Right lung (tissue), 10 donors: ENCODE measurements at places on chromosomes 1 and 21. TPM values are rescaled to one million over a fixed set of nuclear protein-coding genes. Genes with fewer than 3 reads are reported as not detected.

Gene CD164L2
- 2.4 TPM for polyA plus RNA-seq

Gene PTPN22
- polyA plus RNA-seq = 1.1 TPM

DNA sequence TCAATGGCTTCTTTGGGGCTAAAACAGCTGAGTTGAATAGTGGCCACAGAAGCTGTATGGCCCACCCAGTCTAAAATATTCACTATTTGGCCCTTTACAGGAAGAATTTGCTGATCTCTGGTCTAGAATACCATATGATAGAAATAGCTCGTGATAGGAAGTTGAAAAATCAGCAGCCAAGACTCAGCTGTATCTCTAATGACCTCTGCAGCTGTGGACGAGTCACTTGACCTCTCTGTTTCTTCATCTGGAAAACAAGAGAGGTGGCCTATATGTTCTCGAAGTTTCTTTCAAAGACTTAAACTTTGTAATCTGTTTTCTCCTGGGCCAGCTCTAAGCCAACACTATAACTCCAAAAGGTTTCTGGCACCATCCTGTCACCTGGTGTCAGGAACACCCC, 129.2 kb downstream of the ZBTB18 start:
- DNase-seq = no peak

GRCh38 chr1:104624538-104624937, 874.8 kb downstream of the AMY1C start:
- DNase-seq = no peak

DNA sequence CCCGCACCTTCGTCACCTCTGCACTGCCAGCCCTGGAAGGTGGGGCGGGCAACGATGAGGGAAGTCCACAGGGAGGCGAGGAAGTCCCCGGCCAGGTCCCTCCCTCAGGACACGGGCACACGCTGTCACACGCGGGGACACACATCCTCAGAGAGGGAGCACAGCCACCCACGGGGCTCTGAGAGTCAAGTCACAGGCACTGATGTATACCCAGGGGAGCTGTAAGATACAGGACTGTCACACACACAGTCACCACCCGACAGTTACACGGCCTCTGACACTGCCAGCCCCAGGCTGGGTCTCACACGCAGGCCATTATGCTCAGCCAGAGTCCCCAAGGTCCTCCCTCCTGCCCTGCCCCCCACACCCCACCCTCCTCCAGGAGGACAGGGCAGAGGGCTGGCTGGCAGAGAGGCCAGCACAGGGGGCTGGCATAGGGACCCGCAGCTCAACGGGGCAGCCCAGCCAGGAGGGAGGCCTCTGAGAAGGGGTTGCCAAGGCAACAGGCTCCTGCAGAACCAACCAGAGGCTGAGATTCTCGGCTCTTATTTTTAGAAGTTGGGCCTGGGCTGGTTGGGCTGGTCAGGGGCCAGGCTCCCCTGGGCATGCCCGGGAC, 17.7 kb upstream of the ADGRB2 start:
- DNase-seq = no peak

Gene AMY1C
- polyA plus RNA-seq = 1.6 TPM

DNA sequence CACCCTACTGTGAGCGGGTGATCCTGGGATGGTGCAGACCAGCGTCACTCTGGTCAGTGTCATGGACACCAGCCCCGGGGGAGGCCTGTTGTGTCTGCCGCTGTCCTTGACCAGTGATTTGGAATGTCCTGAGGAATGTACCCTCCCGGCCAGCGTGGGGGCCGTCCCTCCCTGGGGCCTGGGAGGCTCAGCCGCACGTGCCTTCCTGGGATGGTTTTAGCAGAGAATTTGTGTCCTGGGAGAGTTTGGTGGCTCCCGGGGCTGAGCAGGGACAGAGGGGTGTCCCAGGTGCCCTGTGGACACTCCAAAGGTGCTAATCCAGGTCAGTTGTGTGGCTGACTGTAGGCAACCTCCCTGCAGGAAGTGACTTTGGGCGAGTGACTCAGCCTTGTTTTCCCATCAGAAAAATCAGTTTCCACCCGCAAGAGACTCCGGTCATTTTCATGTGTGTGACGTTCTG, 6.2 kb downstream of the ARHGEF16 start:
- DNase-seq = no peak

GRCh38 chr1:63004868-63005267, 220.9 kb downstream of the ATG4C start:
- no peak for DNase-seq

DNA sequence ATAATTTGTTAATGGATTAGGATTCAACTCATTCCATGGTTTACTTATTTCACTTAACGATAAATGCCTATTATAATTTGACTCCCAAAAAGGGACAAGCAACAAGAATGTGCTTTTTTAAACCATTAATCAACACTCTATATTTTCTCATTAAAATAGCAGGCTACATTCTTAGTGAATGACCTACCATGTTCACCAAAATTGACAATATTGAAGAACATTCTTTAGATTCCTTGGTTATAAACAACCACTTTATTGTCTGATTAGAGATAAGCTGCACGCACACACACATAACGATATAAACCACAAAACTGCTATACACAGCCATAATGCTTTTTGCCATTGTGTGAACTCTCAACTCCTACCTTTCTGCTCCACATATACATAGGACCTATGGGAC, 75.4 kb upstream of the LRRC7 start:
- DNase-seq = no peak

- no peak for DNase-seq
Measured at GRCh38 chr1:54591127-54591756, 32.1 kb downstream of the FAM151A start.

Gene TRAF3IP3
- polyA plus RNA-seq = 2.6 TPM

GRCh38 chr1:47554901-47555300, 117.1 kb downstream of the FOXD2 start:
- DNase-seq = no peak

Gene DIO1
- polyA plus RNA-seq = 0.51 TPM

GRCh38 chr1:61585714-61586113, 139.2 kb downstream of the TM2D1 start:
- DNase-seq = no peak

- DNase-seq = no peak
Measured at GRCh38 chr1:20322081-20322824, 31.6 kb downstream of the VWA5B1 start.

Gene DIRAS3
- 3.0 TPM for polyA plus RNA-seq

DNA sequence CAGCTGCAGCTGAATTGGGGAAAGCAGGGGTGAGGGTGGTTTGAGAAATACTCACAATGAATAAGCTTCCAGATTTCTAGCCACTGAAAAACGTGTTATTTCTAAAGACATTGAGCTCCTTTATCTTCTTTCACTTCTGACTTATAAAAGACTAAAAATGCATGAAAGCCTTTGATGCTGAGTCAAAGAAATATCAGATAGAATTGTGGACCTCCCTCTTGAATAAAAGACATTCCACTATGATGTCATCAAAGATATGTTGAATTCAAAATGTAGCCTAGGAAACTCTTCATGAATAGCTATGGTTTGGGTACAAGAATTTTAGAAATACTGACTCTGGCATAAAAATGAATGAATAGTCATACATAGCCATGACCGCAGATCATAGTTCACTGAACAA, 44.7 kb upstream of the COL24A1 start:
- no peak for DNase-seq

DNA sequence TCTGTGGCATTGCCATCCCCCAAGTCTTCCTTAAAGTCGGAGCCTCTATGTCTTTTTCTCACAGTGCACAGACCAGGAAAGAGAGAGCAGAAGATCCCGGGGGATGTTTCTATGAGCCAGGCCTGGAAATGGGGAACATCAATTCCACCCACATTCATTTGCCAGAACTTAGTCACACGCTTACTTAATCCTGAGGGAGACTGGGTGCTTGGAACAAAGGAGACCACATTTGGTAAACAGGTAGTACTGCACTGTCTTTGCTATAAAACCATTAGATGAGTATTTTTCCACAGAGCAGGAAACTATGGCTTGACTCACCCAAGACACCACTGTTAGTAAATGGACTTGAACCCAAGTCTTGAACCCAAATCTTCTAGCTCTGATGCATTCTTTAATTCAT, 60.7 kb upstream of the CTTNBP2NL start:
- DNase-seq = no peak

GRCh38 chr1:112687785-112688496, 13.5 kb downstream of the MOV10 start:
- no peak for DNase-seq

Gene ACBD3
- 53.1 TPM for polyA plus RNA-seq

DNA sequence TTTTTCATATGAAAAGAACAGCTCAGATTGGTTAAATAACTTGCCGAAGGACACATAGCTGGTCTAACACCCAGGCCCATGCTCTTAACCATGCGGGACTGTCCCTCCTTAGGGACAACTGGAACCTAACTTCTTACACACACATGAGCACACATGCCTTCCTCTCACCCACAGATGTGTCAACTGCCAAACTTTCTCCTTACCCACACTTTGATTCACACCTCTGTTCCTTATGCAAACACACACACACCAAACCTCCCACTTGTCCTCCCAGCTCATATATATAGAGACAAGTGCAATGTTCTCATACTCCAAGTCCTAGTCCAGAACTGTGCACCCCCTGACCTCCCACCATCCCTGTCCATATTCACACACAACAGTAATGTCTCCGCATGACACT, 4.3 kb downstream of the RAB25 start:
- DNase-seq = no peak

- no peak for DNase-seq
Measured at GRCh38 chr1:183569141-183569540, 21.1 kb downstream of the NCF2 start.

GRCh38 chr1:27504588-27505419, 14.8 kb upstream of the WASF2 start:
- DNase-seq = no peak

DNA sequence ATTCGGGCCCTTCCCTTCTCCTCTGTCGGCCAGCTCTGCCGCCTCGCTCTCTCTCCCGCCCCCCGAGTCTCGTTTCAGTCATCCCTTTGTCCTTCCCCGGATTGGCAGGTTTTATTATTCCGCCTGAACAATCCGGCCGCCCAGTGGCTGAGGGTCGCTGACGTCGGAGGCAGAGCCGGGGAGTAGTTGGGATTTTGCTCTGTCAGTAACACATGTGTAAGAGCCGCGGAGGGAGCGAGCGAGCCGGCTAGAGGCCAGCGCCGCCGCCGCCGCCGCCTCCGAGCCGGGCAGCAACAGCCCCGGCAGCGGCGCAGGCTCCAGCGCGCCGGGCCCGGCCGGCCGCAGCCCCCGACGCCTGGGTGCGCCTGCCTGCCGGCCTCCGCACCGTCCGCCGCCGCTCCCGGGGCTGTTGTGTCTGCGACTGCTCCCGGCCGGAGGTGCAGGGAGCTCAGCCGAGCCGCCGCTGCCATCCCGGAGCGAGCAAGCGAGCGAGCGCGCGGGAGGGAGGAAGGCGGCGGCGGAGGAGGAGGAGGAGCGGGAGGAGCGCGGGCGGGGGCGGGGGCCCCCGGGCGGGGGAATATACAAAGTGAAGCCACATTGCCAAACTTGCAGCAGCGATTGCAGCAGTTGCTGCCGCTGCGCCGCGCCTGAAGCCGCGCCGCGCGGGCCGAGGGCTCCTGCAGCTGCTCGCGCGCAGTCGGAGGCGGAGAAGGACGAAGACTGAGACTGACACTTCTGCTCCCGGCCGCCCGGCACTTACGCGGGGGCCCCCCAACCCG, at the start of gene LMO4:
LMO4 (plus strand) TSS at position 609 of the 779 bp plus-strand sequence. CDS start 3,136 bp downstream, outside the sequence.
- peak; percentile 96 for DNase-seq

Gene EDN2
- 0.67 TPM for polyA plus RNA-seq

Gene SYPL2
- polyA plus RNA-seq = 0.25 TPM

Gene ADAMTS1
- polyA plus RNA-seq = 145 TPM
